ENCODE measurements at places on chromosomes 2 and 18.

DNA sequence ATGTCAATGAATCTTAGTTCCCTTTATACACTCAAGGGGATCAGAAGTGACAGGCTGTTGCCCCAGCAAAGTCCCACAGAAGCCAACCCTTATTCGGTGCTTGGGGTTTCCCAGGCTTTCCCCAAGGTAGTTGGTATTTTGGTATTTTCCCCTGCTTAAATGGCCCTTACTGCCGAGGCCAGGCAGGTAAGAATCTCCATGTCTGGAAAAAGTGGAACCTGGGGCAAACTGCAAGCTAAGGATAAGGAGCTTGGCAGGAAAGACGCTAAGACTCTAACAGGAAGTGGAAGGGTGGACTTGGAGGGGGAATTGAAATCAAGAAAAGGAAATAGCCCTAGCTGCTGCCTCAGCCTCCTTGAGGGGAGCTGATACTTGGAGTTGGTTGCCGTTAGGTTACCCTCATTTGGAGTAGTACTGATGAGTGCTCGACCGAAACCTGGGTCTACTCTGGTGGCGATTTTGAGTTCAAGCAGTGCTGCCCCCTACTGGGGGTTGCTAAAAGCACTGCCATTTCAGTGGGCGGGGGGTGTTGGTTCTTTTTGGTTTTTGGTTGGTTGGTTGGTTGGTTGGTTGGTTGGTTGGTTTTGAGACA, 3.3 kb upstream of the GPBAR1 start:
- no peak for DNase-seq

DNA sequence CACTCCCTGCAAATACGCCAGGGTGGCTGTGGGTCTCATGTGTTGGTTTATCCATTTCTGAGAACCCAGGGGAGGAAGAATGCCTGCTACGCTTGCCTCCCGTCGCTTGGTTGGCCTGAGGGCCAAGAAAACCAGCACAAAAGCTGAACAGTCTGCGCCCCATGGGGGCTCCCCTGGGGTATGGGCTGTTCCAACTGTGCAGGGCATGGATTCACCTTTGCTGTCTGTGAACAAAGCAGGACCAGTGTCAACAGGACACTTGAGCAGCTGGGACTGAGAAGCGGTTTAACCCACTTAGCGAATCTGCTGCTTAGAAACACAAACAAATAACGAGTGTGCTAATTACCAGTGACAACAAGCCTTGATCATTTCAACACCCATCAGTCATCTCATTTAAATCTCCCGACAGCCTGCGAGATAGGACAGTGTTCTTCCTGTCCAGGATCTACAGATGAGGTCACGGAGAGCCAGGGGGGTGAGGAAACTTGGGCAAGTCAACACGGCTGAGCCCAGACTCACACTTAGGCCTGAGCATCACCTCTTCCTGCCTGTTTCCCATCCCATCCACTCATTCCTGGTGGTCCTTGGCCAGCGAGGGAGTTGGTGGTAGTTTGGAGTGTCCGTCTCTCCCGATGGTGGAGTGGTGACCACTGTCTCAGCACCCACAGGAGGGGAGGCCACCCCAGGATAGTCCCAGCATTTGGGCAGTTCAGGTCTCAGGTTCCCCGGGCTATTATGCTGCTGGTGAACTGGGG, 111.6 kb upstream of the HAAO start:
- no peak for DNase-seq

- DNase-seq, result no peak
Observed at GRCh38 chr2:57119141-57119540, 927.5 kb upstream of the VRK2 start.

- DNase-seq, result no peak
Observed at GRCh38 chr2:130300258-130300969, 42.3 kb upstream of the IMP4 start.

GRCh38 chr2:2647141-2647541, 316.1 kb upstream of the MYT1L start:
- peak; percentile 22 for DNase-seq

GRCh38 chr2:54207666-54208195, 48.3 kb downstream of the TSPYL6 start:
- no peak for DNase-seq

DNA sequence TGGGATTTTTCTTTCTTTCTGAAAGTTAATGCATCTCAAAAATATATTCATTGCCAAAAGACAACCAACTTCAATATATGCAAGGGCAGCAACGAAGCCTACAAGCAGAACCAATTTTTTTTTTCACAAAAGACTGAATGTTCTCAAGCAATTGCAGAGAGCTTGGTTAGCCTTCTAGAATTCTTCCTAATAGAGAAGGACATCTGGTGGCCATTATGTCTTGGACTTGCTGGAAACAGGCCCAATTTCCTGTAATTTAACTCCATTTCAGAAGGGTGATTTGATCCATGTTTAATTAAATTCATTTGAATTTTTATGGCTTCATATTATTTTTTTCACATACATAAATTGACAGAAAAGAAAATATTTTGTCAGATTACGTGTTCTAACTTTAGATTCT, 208.0 kb downstream of the TPGS2 start:
- no peak for DNase-seq

DNA sequence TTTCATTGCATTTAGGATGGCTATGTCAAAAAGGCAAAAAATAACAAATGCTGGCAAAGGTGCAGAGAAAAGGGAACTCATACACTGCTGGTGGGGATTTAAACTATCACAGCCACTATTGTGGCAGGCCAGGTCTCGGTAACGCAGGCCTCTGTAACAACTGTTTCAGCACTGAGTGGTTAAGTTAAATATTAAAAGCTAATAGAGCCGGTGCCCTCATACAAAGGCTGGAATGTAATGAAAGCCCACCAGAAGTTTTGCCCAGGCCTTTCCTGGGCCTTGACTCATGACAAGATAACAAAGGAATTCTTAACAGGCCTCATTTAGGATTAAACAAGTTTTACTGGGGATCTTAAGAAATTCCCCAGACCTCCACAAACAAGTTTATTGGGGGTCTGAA, 10.7 kb downstream of the MERTK start:
- no peak for DNase-seq

DNA sequence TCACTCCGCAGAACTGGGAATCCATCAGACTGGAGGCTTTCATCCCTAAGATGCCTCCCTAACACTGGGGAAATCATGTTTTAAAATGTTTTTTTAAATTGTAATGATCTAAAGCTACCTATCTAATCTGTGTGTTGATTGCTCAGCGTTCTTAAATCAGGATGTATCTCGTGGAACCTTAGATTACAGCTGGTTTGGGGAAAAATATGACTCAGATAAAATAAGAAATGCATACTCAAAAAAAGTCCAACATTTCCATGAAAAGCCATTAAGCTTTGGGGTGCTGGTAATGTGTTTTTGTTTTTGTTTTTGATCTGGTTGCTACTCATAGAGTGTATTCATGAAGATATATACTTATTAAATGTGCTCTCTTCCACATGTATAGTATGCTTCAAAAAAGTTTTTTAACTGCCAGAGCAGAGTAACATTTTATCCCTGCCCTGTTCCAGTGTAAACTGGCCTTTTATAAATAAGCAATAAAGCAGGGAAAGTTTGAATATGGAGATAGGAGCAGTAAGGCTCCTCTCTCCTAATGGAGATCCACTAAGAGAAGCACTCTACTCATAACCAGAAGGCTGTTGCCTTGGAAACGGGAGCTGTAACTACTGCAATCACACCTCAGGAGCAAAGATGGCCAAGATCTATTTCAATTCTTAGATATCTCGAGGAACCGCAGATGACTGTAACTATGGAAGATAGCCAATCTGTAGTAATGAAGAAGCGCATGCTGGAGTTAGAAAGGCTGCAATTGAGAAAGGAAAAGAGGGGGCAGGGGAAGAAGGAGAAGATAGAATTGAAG, 41.6 kb downstream of the ANKRD44 start:
- DNase-seq, result no peak

DNA sequence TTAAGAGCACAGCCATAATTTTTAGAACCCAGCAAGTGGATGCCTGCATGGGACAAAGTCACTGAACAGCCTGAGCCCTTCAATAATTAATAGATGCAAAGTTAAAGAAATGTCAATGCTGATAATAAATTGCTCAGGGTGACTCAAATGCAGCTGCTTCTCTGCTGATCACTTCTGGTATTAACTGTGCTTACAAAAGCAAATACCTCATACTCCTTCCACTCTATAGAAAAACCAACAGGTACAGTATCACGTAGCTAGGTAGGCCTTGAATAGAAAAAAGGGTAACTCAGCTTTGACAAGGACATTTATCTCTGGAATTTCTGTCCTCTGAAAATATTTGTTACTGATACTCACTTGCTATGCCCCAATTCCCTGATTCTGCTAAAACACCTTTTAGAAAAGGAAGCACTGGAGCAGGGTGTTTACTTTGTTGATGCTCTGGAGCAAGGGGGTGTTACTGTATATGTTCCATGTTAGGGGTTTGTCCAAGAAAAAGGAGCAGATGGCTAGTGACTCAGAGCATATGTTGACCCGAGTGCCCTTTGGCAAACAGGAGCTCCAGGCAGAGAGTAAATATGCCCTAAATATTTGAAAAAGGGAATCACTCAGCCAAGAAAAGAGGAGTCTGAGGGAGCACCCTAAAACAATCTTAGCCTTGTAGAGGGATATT, 59.1 kb upstream of the RTN4 start:
- DNase-seq, result no peak

GRCh38 chr2:64112016-64112415, 32.2 kb downstream of the PELI1 start:
- no peak for DNase-seq

- no peak for DNase-seq
Observed at GRCh38 chr2:18849841-18850578, 260.6 kb upstream of the NT5C1B start.

GRCh38 chr2:232420463-232421188, 14.0 kb downstream of the ALPG start:
- DNase-seq, result no peak

GRCh38 chr2:45452866-45453265, 158.2 kb downstream of the SRBD1 start:
- no peak for DNase-seq

DNA sequence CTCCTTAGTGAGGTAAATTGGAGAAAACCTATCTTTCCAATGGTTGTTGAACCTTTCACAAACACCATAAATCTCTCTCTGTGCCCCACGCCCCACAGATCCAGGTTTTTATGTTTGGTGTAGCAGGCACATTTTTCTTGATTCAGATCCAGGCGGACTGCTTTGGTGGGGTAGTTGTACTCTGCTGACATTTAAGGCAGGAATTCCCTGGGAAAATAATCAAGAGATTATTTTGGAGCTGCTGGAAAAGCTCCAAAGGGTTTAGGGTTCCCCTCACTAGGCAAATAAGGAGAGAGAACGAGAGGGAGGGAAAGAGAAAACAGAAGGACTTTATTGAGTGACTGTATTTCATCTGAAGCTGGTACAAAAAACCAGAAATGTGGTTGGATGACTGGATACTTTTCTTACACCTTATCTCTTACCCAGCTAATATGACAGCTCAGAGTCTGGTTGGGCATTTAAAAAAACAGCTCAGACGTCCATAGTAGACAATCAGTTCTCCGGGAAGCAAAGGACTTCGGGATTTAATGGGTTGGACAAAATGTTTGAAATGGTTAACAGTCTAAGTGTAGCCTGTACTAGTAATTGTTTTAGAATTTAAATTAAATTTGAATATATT, 3.6 kb upstream of the AQP4 start:
- no peak for DNase-seq

GRCh38 chr2:134308474-134309385, 54.9 kb downstream of the MGAT5 start:
- no peak for DNase-seq

DNA sequence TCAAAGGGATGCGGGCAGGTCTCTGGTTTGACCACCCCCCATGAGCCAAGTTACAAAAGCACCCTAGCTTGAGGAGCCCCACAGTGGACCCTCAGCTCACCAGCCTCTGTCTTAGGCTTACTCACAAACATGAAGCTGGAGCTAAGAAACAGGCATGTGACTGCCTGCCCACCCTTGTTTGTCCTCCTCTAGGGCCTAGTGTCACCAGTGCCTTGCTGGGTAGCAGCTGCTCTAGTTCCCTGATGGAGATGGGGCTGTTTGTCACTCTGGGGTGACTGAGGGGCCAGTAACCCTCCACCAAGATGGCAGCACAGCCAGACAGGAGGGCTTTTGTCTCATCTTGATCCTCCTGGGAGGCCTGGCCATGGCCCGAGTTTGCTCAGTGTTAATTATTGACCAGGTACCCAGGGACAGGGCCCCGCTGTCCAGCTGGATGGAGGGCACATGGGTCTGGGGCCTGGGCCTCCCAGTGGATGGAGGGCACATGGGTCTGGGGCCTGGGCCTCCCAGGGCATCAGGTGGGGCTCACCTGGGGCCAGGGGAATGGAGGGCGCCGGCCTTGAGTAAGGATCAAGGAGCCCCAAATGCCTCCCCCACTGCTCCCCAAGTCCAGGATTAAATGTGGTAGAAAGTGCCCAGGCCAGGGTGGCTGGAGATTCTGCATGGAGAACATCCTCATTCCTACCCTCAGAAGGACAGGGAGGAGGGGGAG, 185.9 kb upstream of the HAAO start:
- peak; percentile 66 for DNase-seq

DNA sequence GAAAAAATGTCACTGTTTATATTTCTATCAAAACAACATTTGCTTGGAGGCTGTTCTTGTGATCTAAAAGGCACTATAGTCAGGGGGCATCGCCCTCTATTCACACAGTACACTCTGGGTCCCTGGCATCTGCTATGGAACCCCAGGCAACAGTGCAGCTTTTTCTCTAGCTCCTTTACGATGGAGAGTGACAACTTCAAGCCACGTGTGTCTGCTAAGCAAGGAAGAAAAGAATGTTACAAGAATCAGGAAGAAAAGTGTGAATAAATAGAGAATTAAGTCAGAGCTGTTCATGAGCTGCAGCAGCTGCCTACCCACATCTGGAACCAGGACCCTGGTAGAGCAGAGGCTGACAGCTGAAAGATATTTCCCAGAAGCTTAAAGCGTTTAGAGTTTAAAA, 11.2 kb downstream of the RND3 start:
- no peak for DNase-seq

DNA sequence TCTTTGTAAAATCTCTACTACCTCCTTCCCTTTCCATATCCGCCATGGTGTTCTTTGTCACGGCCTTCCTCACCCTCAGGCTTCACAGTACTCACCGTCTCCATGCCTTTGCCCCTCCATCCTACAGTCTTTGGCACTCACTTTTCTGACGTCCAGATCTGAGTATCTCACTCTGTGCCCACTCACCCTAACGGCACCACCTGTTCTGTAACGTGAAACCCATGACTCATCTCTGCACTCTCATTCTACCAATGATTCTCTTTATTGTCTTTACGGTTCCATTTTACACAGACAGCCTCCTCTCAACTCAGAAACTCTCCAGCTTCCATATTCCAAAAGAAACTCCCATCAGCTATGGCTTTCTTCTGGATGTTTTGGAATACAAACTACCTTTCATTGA, 56.7 kb downstream of the NETO1 start:
- no peak for DNase-seq

DNA sequence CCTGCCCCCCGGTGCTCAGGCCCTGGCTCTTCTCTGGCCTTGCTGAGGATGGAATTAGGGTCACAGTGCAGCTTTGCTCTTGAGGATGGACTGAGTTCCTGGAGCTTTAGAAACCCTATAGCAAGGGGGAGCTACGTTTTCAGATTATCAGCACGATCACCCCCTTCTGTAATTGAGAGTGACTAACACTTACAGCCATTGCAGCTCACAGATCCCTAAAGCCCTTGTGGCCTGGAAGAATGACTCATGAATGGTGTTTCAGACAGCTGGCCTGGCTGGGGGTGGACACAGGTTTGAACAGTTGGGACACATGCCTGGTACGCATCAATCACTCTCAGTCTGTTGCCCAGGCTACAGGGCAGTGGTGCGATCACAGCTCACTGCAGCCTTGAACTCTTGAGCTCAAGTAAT, 79.7 kb upstream of the IGFBP5 start:
- no peak for DNase-seq

Data from left lobe of liver (tissue), 2 donors.